ENCODE measurements at places on chromosomes 2 and 18. TPM values are rescaled to one million over a fixed set of nuclear protein-coding genes. Genes with fewer than 3 reads are reported as not detected.
A peak's percentile ranks its signal among the peaks of the same experiment; 100 is the strongest.

GRCh38 chr2:232979871-232980461 lies 33.1 kb downstream of the NGEF start:
- peak; percentile 86 for DNase-seq

DNA sequence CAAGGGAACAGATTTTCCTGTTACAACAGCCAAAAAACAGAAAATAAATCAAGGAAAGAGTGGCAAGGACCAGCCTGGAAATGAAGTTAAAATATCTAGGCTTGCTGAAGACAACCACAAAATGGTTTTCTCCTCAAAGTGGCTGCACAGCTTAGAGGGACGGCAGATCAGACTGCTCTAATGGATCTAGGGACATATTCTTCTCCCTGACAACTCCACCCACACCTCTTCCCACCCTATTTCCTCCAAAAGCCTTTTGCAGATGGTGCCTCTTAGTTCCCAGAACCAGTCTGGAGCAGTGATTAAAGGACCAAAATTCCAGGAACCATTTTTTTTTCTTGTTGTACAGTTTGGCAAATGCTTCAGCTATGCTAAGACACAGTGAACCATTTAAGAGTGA lies 220.2 kb upstream of the SIX2 start:
- DNase-seq = no peak

- no peak for DNase-seq
These were observed 299.5 kb upstream of the SOX11 start for GRCh38 chr2:5392658-5393057.

DNA sequence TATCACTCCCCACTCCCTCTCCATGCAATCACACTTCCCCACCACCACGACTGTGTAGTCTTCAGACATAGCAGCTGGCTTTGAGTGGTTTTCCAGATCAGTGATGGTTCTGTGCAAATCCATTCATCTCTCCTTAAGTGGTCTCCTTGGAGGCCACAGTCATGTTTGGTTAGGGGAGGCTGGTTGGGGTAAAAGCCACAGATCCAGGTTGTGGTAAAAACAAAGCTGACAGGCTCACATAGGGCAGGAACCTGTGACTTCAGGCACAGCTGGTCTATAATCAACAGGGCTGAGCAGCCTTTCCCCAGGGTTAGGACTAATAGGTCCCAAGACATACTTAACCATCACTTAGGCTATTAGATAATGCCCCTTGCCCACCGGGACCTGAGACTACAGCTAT lies 46.2 kb upstream of the FZD7 start:
- no peak for DNase-seq

DNA sequence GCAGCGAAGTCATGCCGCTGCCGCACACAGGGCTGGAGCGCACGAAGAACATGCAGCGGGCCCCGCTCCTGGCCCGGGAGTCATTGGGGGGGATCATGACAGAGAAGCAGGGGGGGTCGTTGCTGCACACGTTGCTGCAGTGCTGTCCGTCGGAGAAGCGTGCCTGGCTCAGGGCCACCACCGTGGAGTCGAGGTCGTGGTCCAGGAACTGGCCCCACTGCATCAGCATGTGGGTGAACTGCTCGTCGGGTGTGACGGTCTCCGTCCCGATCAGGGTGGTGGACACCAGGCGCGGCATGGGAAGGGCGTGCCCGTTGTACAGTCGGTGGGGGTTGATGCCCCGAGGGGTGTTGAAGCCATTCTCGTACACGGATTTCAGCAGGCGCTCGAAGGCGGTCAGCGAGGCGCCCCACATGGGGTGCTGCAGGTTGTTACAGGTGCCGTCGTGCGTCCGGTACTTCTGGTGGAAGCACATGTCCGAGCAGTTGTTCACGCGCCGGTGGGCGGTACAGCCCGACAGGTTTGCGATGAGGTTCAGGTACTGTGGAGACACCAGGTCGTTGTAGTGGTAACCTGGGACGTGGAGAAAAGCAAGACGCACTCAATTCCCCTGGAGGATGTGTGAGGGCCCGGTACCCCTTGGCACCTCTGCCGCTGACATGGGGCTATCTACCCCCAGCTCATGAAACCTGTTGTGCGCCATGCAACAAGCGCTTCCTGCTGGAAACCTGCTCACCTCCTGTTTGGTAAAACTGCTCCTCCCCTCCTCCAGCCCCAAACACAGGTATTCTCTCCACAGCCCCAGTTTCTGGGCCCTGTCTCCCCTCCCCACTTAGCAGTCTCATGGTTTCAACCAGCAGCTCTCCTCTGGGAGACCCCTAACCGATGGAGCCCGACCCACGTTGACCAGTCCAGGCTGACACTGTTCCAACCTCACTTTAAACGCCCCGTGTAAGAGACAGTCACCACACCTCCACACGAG lies 94.9 kb downstream of the PXDN start:
- DNase-seq = no peak

The CD8B2 gene
- not detected for total RNA-seq

DNA sequence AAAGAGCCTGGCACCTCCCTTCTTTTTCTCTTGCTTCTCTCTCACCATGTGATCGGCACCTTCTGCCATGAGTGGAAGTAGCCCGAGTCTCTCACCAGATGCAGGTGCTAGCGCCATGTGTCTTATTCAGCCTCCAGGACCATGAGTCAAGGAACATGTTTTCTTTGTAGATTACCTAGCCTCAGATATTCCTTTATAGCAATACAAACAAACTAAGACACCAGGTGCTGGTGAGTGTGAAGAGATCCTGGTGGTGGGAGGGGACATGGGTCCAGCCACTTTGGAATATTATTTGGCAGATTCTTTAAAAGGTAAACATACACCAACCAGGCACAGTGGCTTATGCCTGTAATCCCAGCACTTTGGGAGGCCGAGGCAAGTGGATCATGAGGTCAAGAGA lies 5.9 kb upstream of the USP40 start:
- no peak for DNase-seq
